ENCODE measurements at places on chromosomes 2 and 18. TPM values are rescaled to one million over a fixed set of nuclear protein-coding genes. Genes with fewer than 3 reads are reported as not detected.

DNA sequence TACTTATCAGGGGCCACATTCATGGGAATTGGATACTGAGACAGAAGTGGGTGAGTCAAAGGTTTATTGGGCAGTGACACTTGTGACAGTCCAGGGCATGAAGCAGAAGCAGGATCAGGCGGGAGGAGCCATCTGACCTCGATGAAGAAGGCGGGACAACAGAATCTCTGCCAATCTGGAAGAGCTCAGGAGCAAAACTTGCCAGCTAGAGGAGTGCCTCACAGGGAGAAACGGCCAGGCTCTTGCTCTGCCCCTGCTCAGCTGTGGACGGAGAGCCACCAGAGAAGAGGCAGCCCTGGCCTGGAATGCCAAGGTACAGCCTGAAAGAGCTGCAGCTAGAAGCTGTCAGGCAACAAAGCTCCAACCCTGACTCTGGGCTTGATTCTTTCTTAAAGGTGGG lies 16.9 kb downstream of the DAW1 start:
- no peak for DNase-seq

Gene RPRM
- total RNA-seq, result 0.93 TPM

DNA sequence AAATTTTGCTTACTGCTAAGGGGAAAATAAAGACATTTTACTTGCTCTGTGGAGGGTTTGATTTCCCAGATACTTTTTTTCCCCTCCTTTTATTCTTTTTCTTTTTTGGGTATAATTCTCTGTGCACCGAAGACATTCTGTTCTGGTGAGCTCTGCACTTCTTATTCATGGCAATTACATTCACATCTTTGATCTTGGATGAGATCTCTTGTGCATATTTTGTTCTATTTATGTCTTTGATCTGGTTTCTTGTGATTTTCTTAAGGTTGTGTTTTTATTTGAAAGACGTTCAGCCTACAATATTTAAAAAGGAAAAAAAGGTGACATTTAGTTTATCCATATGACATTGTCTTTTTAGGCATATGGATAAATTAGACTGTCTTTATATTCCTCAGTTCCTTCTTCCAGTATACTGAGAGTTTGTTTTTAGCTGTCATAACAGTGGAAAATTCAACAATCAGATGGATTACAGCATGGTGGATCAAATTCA lies 33.7 kb upstream of the EPHA4 start:
- no peak for DNase-seq

Gene GPR35
- total RNA-seq, result 1.2 TPM

Gene RGPD4
- 0.37 TPM for total RNA-seq

Gene RAX
- total RNA-seq, result not detected

Gene DCDC2C
- total RNA-seq, result not detected

Data from posterior vena cava (tissue), 2 donors.